Mucosa of descending colon (tissue), 3 donors: ENCODE measurements at places on chromosomes 5 and 9. TPM values are rescaled to one million over a fixed set of nuclear protein-coding genes. Genes with fewer than 3 reads are reported as not detected.

- no peak for DNase-seq
Measured at GRCh38 chr9:519579-519978, 304.9 kb downstream of the DOCK8 start.

GRCh38 chr5:170342153-170342725 is 44.7 kb upstream of the LCP2 start:
- DNase-seq: no peak

- no peak for DNase-seq
Measured at GRCh38 chr5:43336159-43336558, 22.9 kb upstream of the HMGCS1 start.

DNA sequence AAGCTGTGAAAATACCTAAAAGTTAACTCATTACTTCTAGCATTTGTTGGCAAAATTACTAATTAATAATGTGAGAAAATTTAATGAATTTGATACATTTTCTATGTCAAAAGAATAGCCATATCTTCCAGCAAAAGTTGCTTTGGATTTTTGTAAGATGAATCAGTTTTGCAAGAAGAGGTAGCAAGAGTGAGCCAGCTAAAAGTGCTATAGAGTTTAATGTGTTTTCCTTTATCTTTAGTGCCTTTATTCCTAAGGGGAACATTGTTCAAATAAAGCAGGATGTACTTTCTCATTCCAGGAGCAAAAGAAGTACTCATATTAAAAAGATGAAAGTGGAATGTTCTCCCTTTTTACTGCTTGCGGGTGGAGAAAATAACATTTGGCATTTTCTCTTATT is 622.2 kb downstream of the ANXA1 start:
- DNase-seq: no peak

Gene CFAP90
- not detected for total RNA-seq

Gene ANKRD20A1
- 15.3 TPM for total RNA-seq

- DNase-seq: no peak
Measured at GRCh38 chr5:137995749-137996128, 37.1 kb downstream of the FAM13B start.

DNA sequence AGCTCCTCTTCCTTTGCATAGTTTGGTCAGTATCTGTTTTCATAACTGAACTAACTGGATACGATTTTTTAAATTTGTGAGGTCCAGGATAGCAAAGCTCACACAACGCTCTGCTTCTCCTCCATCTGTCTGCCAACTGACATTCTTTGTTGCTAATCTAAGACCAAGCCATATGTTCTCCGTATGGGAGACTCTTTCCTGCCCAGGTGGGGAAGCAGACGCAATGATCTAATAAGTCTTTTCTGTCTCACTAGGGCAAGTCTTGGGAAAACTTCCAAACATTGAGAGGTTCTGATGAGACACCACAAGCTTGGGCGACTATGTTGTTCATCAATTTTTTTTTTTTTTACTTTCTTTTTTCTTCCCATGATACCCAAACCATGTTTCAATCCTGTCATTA is 558.5 kb downstream of the EFNA5 start:
- DNase-seq: no peak

Gene ZBTB5
- 7.8 TPM for total RNA-seq

GRCh38 chr5:56145106-56145505 is 88.0 kb downstream of the ANKRD55 start:
- no peak for DNase-seq

- no peak for DNase-seq
Measured at GRCh38 chr9:73137914-73138313, 13.8 kb upstream of the ANXA1 start.

- DNase-seq: no peak
Measured at GRCh38 chr5:119031905-119032304, 39.0 kb upstream of the DMXL1 start.

- DNase-seq: no peak
Measured at GRCh38 chr5:149614034-149614907, 33.0 kb downstream of the ARHGEF37 start.

DNA sequence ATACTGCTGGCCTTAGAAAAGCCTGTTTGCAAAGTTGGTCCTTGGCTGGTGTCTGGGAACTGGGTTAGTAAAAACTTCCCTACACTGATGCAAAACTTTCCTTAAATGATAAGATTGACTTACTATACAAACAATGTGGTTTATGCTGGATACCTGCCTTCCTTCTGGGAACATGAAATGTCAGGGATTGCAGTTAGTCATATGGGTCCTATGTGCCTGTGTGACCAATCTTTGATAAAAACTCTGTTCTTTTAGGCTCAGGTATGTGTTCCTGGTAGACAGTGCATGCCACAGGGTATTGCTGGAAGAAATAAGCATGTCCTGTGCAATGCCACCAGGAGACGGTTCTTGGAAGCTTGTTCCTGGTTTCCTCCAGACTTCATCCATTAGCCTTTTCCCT is 173.3 kb downstream of the RMI1 start:
- no peak for DNase-seq

Gene MCC
- total RNA-seq: 4.4 TPM

Gene RNF224
- not detected for total RNA-seq

DNA sequence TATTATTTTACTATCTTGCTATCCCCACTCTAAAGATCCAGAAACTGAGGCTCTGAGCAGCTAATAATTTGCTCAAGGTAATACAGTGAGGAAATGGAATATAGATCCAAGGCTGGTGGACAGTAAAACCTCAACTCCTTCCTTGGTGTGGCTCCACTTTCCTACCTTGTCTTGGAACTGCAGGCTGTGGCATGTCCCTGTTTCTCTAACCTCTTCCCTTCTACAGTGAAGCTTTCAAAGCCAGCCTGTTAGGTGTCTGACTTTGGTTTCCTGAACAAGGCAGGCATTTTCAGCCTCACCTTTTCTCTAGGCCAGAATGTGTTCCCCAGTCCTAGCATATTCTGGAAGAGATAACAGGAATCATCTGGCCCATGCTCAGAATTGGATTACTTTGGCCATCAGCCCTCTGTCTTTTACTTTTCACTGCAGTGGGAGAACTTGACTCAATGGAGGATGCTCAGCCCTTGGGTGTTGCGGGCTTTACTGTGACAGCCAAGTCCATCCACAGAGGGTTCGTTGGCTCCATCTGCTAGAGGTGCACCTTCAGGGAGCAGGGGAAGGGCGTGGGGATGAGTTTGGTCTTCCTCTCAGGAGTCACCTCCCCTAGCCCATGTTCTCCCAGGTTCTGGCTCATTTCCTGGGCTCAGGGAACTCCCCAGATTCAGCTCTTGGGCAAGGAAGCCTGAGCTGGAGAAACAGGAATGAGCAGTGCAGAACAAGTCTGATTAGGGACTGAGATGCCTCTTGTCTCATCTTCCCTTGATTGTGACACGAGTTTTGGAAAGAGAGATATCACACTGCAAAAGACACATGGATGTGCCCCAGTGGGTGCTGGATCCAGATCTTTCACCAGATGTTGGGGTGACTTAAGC is 1.1 kb downstream of the NIPAL4 start:
- DNase-seq: no peak

Gene MZB1
- 5.6 TPM for total RNA-seq

- no peak for DNase-seq
Measured at GRCh38 chr5:56610093-56610698, 205.2 kb upstream of the MAP3K1 start.

GRCh38 chr5:88824892-88825583 is 57.9 kb downstream of the MEF2C start:
- no peak for DNase-seq

Gene CTXN3
- not detected for total RNA-seq

Gene OBP2B
- total RNA-seq: not detected

GRCh38 chr5:39700523-39700922 is 275.7 kb upstream of the DAB2 start:
- no peak for DNase-seq

GRCh38 chr5:125484272-125484741 is 737.9 kb upstream of the ZNF608 start:
- DNase-seq: no peak

DNA sequence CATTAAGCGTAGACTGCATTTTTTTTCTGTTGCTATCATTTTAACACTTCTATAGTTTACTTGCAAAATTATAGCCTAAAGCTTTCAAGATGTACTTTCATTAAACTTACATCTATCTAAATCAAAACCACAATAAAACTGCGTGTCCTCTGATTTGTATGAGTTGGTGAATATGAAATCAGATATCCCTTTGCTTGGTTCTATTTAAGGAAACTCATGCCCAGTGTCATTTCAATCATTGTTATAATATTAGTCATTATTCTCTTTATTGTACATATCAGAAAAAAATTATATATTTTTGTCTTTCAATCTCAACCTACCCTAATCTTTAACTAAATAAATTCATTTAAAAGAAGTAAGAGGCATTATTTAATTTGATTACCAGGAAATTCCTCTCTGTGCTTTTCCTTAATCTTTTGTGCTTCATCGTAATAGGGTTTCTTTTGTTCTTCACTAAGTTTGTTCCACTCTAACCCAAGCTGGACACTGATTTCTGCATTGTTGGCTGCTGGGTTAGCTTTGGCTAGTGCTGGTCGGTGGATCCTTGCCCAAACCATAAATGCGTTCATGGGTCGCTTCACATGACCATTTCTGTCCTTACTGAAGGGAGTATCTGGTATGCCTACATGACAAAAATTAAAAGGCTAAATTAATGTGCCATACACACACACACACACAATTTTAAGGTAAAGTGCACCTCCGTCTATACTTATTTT is 3.8 kb downstream of the SOX30 start:
- DNase-seq: no peak

DNA sequence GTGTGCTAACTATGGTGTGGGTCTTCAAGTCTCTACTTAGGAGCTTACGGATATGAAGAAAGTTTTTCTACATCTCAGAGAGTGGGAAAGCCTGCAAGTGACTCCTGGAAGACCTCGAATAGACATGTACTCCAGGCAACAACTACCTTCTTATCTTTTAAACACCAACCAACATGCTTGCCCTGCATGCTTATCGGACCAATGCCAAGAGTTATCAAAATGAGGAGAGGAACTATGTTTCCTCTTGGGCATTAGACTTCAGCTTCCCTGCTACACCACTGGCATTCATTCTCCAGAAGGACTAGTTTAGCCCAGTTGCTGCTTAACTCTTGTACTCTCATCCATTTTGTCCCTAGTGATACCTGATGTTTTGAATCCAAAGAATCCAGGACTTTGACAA is 74.7 kb upstream of the MAN2A1 start:
- no peak for DNase-seq

GRCh38 chr9:131677049-131677443 is 62.8 kb downstream of the RAPGEF1 start:
- no peak for DNase-seq

- DNase-seq: no peak
Measured at GRCh38 chr5:150256410-150257064, 33.0 kb downstream of the CAMK2A start.

Gene ZNF462
- 48.7 TPM for total RNA-seq

DNA sequence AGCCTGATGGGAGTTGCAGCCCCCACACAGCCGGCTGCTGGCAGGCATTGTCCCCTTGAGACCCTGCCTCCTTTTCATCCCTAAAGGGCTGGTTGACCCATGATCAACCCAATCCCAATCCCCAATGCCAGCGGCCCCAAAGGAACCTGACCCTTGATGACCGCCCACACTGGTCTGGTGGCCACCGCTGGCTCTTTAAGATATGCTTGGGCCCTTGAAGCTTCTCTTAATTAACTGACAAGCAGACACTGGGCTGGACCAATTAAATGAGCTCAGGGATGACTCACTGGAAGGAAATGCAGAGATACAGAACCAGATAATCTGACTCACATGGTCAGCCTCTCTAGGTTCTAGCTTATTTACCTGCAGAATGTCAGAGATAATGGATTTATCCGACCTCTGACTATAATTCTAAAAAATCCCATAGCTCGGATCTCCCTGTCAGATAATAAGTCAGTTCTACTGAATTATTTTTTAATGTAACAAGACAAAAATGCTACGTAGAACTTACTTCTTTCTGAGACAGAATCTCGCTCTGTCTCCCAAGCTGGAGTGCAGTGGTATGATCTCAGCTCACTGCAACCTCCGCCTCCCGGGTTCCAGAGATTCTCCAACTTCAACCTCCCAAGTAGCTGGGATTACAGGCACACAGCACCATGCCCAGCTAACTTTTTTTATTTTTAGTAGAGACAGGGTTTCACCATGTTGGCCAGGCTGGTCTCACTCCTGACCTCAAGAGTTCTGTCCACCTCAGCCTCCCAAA is 11.1 kb upstream of the MLANA start:
- no peak for DNase-seq

DNA sequence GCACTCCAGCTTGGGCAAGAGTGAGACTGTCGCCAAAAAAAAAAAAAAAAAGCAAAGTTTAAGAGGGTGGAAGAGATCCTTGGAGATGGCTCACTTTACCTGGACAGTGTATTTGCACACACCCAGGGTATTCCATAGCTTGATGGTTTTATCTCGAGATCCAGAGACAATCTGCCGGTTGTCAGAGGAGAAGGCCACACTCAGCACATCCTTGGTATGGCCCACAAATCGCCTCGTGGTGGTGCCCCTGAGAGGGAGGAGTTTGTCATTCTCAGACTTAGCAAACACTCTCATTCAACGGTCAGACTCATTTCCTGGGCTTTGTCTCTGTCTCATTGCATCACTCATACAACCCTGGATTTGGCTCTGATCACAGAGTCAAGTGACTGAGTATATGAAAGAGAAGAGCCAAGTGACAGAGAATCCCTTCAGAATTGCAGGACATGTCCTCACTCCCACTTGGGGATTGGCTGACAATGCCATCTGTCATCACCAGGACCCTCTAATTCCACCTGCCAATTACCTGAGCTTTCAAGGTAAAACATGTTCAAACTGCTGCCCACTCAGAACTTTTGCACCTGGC is 2.2 kb downstream of the RACK1 start:
- DNase-seq: no peak

Gene NUP155
- total RNA-seq: 20.4 TPM

Gene RHOBTB3
- total RNA-seq: 56.5 TPM

Gene GARIN3
- total RNA-seq: not detected

Gene PCDHGB1
- total RNA-seq: 1.0 TPM

Gene FCN2
- total RNA-seq: not detected

Gene HRCT1
- 24.8 TPM for total RNA-seq

GRCh38 chr5:142317753-142318152 is 7.1 kb downstream of the SPRY4 start:
- no peak for DNase-seq

- no peak for DNase-seq
Measured at GRCh38 chr9:113095561-113095960, 39.0 kb upstream of the ZFP37 start.

Gene FUT7
- total RNA-seq: 0.14 TPM

Gene RBM27
- total RNA-seq: 16.1 TPM

GRCh38 chr9:16410601-16411280 is 459.7 kb downstream of the BNC2 start:
- no peak for DNase-seq
